ENCODE measurements at places on chromosomes 16 and 17. TPM values are rescaled to one million over a fixed set of nuclear protein-coding genes. Genes with fewer than 3 reads are reported as not detected.

P2RX1 gene
- total RNA-seq: 1.6 TPM

HYDIN gene
- 0.40 TPM for total RNA-seq

RCVRN gene
- total RNA-seq: not detected

CTF1 gene
- total RNA-seq: 0.15 TPM

WNK4 gene
- total RNA-seq: 1.5 TPM

Data from activated T-helper 17 cell treated with anti-CD3 and anti-CD28 coated beads, Interleukin-2, amount 50 U/mL, for 72 hours (primary cell).